ENCODE measurements at places on chromosomes 7 and 10.

- peak; percentile 72 for DNase-seq
Measured at GRCh38 chr10:36730316-36730715, 395.1 kb upstream of the ANKRD30A start.

GRCh38 chr7:844043-844442 lies 11.8 kb downstream of the SUN1 start:
- DNase-seq = no peak

DNA sequence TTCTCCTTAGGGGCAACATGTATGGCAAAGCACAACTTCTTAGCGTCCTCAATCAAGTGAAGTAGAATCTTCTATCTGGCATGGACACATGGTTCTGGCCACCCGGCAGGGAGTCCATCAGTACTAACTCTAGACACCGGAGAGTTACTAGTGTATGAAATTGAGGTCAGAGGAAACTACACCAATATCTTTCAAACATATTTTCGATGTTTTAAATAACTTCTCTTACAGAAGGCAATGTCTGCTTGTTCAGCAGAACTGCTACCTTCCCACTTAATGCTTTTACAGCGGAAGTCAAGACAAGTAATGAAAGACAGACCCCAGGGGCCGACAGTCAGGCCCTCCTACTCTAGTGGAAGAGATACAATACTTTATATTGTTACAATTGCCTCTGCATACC lies 89.9 kb downstream of the RNF216 start:
- no peak for DNase-seq

DNA sequence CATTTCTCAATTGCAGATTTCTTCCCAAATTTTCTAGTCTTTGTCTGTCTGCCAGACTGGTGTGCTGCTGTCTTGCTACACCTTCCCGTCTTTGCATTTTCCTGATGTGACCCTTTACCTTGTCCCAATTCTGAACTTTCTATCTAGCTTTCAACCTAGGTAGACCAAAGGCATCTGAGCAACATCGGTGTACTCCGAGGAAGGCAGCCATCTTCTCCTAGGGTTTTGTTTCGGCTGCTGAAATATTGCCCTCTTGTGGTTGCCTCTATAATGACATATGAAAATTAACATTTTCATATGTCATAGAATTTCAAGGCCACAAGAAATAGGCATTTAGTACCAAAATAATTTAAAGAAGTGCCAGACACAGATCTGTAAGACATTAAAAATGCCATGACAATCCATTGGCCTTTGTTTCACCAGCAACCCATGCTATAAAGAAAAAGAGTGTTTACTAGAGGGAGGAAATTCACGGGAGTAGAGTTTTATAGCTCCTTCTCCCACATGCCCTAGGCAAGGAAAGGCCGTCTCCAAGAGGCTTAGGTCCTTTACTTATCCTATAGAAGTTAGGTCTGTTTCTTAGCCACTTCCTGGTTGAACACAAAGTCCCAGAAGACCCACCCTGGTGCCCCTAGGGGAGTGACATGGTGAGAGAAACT lies 23.4 kb downstream of the OR9A2 start:
- DNase-seq = peak; percentile 71

DNA sequence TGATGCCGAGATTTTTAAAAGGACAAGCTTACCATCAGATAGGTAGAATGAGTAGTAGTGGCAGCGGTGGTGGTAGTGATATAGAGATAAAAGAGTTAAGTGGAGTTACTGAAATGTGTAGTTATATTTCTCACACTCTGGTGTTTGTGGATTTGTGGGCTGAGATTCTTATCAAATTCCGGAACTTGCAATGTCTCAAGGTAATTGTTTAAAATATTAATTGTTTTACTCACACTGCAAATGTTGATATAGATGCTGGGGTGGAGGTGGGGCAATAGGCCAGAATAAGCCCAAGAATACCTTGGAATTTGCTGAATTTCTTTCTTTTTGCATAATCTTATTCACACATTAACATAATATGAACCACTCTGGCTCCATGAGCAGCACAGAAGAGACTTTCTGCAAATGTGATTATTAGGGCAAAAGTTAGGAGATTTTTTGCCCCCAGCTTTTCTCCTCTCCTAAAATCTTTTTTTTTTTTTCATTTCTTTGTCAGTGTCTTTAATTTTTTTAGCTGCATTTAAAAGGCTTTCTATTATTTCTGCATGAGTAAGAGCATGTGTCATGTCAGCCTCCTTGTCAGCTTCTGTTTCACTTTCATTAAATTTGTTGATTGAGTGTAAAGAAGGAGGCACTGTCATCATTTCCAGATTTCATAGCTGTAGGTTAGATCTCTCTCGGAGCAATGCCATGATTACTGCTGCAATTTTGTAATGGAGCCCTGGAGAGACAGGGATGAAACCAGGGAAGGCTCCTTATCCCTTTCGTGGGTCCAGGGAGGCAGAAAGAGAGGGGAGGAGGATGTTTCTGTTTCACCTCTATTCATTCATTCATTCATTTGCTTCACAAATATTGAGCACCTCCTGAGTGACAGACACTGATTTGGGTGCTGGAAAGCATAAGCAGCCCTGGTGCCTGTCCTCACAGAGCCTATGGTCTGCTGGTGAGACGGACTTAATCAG lies 13.1 kb upstream of the SGMS1 start:
- no peak for DNase-seq

DNA sequence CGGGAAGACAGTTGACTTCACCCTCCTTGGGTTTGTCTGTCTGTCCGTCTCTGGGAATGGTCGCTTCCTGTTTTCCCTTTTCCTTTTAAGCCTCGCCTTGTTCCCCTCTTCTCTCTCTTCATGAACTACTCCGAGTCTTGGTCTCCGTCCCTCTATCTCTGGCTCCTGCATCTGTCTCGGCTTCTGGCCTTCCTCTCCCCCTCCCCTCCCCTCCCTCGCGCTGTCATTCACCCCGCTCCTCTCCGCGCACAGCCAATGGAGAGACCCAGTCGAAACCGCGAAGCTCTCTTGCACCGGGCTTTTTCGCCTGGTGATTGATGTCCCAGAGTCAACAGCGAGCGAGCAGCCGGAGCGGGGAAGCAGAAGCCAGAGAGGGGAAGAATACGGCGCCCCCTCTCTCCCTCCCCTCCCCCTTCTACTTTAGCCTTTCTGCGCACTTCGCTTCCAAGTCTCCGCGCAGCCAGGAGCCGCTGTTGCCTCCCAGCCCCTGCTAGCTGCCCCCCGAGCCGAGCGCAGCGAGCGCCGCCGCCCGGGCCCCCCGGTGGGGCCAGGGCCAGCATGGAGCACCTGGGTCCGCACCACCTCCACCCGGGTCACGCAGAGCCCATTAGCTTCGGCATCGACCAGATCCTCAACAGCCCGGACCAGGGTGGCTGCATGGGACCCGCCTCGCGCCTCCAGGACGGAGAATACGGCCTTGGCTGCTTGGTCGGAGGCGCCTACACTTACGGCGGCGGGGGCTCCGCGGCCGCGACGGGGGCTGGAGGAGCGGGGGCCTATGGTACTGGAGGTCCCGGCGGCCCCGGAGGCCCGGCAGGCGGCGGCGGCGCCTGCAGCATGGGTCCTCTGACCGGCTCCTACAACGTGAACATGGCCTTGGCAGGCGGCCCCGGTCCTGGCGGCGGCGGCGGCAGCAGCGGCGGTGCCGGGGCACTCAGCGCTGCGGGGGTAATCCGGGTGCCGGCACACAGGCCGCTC lies at the start of gene TLX1:
Gene TLX1, plus strand, starts transcription at position 317 of the 978 bp plus-strand sequence. Its CDS starts 242 bp downstream, at position 559.
- no peak for DNase-seq

GRCh38 chr7:30157204-30157603 lies 22.4 kb downstream of the MTURN start:
- DNase-seq = no peak

DNA sequence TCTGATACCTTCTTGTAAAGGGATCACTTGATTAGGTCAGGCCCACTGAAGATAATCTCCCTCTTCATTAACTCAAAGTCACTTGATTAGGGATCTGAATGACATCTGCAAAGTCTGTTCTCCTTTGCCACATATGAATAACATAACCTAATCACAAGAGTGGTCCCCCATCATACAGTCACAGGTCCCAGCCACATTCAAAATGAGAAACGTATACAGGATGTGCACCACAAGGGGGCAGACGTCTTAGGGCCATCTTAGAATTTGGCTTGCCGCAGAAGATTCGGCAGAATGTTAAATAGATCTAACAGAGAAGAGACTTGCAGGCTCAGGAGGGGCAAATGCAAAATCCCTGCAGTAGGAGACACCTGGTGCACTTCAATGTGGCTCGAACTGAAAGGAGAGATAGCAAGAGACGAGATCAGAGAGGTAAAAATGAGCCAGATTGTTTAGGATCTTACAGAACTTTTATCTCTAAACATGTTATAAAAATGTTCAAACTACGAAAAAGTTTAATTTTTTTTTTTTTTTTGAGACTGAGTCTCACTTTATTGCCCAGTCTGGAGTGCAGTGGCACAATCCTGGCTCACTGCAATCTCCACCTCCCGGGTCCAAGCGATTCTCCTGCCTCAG lies 10.4 kb upstream of the SMC3 start:
- DNase-seq = peak; percentile 51

DNA sequence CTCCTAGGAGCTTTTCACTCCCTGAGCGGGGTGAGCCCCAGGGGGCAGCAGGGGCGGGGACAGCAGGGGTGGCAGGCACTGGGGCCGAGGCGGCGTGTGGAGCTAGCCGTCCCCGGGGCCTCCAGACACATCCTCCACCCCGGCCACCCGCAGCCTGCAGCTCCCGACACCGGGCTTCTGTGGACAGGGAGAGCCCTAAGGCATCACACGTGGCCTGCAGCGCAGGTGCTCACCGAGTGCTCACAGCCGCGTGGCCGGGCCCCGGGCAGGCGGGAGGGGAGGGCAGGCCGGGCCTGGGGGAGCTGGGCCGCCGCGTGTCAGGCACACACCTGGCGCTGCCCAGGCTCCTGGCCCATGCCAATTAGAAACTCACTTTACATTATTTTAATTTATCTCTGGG lies 51.4 kb downstream of the MICALL2 start:
- no peak for DNase-seq

DNA sequence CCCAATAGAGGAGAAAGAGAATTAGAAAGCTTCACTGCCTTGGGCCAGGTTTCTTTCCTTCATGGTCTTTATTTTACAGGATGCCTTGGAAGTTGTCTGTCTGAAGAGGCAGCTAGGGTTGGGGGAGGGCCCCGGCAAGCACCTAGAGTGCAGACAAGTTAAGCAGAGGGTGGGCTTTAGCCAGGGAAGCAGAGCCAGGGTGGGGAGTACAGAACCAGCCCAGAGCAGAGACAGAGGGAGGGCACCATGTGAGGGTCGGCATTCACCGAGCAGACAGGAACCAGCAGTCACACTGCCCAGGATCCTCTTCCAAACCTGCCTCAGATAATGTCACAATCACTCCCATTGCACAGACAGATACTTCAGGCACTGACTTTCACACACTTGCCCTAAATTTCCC lies 75.9 kb downstream of the ADARB2 start:
- no peak for DNase-seq

GRCh38 chr7:1919539-1920265 lies 249.6 kb downstream of the ELFN1 start:
- no peak for DNase-seq

DNA sequence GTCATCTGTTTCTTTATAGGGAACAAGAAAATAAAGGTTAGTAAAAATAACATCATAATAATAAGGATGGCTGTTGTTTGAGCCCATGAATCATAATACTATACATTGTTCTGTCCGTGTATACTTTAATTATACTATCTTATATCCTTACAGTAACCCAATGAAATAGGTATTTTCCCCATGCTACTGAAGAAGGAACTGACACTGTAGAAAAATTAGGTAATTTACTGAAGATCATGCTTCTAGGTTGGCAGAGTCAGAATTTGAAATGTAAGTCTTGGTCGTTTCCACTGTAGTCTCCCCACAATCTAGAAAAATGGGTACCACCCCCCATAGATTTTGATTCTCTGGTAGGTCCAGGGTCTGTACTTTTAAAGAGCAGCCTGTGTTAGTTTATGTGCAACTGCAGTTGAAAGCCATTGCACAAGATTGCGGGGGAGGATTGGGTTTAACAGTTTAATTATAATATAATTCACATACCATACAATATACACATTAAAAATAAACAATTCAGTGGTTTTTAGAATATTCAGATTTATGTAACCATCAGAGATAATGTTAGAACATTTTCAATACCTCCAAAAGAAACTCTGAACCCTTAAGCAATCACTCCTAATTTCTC lies 47.7 kb downstream of the SHOC2 start:
- DNase-seq = no peak

DNA sequence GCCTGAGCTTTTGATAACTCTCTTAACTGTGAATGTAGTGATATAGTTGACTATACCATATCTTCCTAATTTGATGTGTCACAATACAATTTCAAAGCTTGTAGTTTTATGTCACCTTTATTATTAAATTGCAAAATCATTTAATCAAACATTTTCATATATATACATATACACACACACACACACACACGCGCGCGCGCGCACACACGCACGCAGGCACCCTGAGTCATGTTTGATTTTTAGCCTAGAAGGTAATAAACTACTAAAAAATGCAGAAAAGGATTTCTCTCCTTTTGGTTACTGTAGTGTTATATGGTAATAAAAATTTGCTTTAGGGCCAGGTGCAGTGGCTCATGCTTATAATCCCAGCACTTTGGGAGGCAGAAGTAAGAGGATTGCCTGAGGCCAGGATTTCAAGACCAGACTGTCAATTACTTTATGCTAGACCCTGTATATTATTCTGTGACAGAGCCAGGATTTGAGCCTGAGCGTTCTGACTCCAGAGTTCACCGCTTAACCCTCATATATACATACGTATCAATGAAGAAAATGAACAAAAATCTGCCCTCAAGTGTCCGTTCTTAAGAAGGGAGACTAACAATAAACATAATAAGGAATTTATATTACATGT lies 89.6 kb downstream of the PODXL start:
- DNase-seq = no peak

DNA sequence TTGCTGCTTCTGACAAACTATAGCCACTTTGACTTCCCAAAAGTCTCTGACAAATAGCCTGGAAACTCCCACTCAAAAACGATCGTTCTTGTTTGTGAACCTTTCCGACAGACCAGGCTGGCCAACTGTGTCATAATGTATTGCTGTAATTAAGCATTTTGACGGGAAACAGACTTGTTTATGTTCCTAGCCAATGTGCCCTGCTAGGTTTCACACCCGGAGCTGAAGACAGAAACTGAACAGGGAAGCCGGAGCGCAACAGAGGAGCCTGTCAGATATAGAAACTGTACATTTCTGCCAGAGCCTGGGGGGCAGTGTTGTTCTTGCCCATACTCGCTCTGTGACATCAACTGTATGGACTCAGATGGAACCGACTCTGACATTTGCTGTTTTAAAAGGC lies 55.3 kb upstream of the C7orf33 start:
- no peak for DNase-seq

- DNase-seq = no peak
Measured at GRCh38 chr7:99218406-99219184, 10.7 kb upstream of the KPNA7 start.

GRCh38 chr10:25600651-25601050 lies 333.4 kb upstream of the MYO3A start:
- DNase-seq = no peak

- DNase-seq = no peak
Measured at GRCh38 chr10:24982319-24983112, 30.1 kb upstream of the PRTFDC1 start.

- no peak for DNase-seq
Measured at GRCh38 chr7:50331564-50332208, 27.2 kb downstream of the IKZF1 start.

GRCh38 chr10:132837905-132838304 lies 52.0 kb upstream of the NKX6-2 start:
- DNase-seq = no peak

Measured in PC-3 (cell line).